Inflammatory macrophage treated with lipopolysaccharide for 1 hour (primary cell): ENCODE measurements at places on chromosomes 12 and 14.

- DNase-seq: no peak
Observed at GRCh38 chr14:104821971-104822608, 21.2 kb downstream of the ZBTB42 start.

DNA sequence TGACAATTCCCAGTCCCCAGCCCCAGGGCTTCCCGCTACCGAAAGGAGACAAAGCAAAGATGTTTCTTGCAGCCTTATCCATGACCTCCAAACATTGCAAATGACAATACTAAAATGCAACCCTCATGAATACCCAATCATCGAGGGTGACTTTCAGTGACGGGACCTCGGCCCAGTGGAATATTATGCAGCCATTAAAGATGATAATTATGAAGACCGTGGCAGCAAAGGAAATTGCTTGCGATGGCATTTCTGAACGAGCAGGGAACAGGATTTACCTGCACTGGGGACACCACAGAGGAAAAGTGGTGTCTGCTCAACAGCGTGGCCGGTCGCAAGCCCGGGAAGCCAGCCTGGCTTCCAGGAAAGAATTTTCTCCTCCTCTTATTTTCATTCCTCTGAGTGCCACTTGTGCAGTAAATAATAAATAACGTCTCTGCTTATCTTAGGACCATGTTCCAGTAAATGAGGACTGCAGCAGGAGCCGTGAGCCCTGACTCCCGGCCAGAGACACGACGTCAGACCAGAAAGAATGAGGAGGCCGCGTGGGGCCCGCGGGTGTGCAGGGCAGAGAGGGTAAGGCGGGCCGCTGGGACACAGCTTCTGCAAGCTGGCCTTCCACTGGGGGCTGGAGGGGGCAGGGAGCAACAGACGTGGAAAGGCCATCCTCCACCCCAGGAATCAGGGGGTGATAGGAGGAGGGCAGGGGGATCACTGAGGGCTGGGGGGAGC, 6.6 kb downstream of the C14orf180 start:
- no peak for DNase-seq

DNA sequence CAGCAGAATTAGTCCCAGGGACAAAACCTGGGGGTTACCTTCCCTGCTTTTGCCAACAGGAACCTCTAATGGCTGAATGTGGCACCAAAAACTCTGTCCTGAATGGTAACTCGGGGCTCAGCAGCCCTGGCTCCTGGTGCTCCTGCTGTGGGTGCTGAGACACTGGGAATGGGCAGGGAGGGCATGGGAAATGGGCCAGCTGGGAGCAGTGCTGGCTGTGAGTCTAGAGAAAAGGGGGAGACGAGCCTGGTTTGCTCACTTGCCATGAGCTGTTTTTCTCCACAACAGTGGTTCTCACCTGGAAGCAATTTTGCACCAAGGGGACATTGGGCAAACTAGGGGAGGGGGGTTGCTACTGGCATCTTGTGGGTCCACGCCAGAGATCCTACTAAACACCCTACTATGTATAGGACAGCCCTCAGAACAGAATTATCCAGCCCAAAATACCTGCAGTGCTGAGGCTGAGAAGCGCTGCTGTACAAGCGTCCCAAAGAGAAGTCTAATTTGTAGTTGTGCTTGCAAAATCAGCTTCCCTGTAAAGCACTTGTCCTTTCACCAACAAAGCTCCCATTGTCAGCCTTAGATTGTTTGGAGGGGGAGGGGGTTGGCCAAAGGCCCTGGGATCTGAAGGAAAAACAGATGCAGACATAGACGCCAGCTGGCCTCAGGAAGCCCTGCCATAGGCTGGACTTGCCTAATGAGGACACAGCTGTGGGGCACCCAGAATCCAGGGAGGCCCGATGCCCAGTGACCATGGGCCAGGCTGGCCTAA, 3.6 kb downstream of the LRRC74A start:
- no peak for DNase-seq

GRCh38 chr14:76782885-76783566, 21.8 kb downstream of the VASH1 start:
- DNase-seq: no peak

- no peak for DNase-seq
Observed at GRCh38 chr12:114817571-114818425, 133.8 kb upstream of the TBX3 start.

GRCh38 chr12:107457362-107457935, 228.2 kb upstream of the PWP1 start:
- DNase-seq: no peak

DNA sequence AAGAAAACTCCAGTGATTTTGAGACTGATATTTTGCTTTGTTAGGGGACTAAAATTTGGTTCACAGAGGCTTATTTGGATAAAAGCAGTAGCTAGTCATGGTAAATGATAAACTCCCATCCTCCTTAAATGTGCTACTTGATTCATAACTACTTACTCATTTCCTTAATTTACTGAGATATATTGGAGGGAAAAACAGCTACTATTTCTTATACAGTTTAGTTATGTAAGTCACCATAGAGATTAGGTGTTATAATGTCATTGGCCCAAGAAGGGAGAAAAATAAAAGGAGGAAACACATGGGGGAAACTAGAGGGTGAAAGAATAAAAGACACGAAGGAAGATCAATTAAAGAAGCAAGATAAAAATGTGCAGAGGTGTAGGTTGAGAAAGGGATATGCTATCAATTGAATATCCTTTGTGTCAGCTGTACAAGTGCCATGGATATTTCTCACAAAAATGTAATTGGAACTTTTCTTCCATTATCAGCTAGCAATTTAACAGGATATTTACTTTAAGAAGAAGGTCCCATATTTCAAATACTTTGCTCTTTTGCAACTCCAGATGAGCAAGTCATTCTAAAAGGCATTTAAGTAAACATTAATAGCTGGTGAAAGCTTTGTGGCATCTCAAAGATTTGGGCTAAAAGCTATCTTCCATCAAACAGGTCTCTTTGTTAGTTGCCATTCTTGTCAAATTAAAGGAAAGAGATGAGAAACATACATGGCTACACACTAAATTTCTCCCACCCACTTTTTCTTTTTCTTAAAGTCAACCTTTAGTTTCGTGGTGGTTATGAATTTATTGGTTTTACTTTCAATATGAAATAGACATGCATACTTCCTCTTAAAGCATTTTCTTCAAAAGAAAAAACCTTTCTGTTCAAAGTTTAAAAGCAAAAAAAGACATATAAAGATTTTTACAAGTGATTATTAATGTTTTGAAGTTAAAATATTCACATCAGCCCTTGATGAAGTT, 439.5 kb downstream of the CCER1 start:
- no peak for DNase-seq

DNA sequence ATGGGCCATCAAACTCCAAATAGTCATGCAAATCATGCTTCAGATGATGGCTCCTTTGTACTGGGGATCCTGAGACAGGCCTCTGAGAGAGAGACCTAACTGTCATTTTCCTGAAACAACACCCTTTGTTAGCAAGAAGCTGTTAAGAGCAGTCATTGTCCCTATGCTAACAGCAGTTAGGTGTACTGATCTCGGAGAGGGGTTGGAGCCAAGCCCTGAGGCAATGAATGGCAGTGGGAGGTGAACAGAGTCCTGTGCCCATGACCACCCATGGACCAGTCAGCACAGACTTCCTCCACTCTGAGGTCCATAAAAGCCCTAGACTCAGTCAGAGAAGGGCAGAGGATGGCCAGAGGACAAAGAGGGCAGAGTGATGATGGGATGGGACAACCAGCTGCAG, 747.6 kb upstream of the LRFN5 start:
- DNase-seq: no peak

- DNase-seq: no peak
Observed at GRCh38 chr12:132530447-132530846, 40.5 kb downstream of the FBRSL1 start.

DNA sequence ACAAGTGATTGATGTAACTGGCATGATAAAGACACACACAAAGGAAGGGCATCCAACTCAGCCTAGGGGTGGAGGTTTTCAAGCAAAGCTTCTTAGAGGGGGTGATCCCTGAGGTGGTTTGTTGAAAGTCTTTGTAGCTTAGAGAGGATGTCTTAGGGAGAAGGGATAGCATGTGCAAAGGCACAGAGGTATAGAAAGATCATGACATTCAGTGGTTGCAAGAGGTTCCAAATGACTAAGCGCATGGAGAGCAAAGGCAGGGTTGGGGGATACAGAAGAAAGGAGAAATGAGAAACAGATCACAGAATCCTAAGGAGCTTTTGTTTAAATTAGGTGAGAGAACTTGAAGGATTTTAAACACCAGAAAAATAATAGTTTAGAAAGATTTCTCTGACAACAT, 5.2 kb upstream of the CCT2 start:
- DNase-seq: no peak

DNA sequence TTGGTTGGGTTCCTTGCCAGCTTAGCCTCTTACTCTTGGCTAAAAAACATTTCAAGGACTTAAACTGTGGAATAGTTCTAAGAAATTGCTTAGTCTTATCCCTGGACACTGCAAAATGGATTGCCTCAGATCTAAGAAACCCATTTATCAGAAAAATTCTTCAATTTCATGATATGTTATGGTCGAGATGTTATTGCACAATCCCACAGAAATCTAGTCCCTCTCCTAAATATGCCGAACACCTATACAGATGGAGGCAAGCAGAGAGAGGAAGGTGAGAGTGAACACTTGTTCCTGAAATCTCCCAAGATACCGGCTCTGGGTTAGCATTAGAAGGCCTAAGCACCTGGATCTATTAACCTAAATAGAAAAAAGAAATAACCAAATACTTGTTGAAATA, 267.2 kb downstream of the PAWR start:
- no peak for DNase-seq

- peak; percentile 68 for DNase-seq
Observed at GRCh38 chr14:68794851-68795596, 2.2 kb upstream of the ZFP36L1 start.

- peak; percentile 34 for DNase-seq
Observed at GRCh38 chr14:31270196-31270772, 62.7 kb upstream of the HECTD1 start.

GRCh38 chr12:66195242-66195641, 6.2 kb downstream of the IRAK3 start:
- DNase-seq: no peak

GRCh38 chr12:42903736-42904135, 314.2 kb upstream of the PRICKLE1 start:
- no peak for DNase-seq

- peak; percentile 84 for DNase-seq
Observed at GRCh38 chr12:52280319-52280795, 5.9 kb downstream of the KRT86 start.

- no peak for DNase-seq
Observed at GRCh38 chr14:63262446-63262845, 56.3 kb downstream of the GPHB5 start.

- no peak for DNase-seq
Observed at GRCh38 chr14:64502887-64503433, 678 bp downstream of the ZBTB25 start.

GRCh38 chr12:14961466-14962152, at the start of gene ARHGDIB:
Gene ARHGDIB (minus strand): TSS chr12:14961601. CDS start chr12:14950712, 10,889 bp downstream.
- DNase-seq: peak; percentile 68

DNA sequence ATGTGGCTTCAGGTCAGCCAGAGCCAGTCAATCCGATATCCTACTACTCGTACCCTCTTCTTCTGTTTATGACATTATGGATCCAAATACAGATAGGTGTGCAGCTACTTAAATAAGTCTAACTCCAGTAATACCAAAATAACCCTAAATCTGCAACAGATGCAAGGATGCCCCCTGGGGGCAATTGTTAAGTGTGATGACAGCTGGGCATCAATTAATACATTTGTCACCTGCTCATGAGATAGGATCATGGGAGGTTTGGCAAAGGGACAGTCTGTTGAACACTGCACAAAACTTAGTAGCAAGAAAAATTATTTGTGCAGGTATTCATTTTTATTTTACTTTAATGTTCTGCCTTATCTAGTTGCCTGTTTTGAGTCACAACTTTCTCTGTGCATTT, 83.2 kb downstream of the SLC38A6 start:
- no peak for DNase-seq

DNA sequence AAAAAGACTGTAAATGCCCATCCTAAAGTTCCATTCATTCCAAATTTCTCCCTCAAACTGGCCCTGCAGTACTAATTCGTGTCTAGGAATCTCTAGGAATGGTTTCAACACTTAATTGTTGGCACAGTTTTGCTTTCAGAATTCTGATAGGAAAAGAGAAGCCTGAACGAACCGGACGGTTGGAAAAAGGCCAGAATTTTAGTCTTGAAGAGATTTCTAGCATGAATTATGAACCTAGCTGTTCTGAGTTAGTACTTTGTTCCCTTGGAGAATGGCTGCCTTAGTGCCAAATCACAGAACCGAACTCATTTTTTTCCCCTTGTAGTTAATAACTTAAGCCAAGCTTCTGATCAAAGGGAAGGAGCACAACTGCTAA, 262.6 kb downstream of the ADAMTS20 start:
- DNase-seq: no peak

- DNase-seq: peak; percentile 10
Observed at GRCh38 chr12:7395950-7396349, 48.0 kb downstream of the CD163L1 start.

- no peak for DNase-seq
Observed at GRCh38 chr14:105446971-105447370, 27.3 kb downstream of the MTA1 start.

- no peak for DNase-seq
Observed at GRCh38 chr14:92619671-92620456, 106.3 kb downstream of the RIN3 start.

- DNase-seq: peak; percentile 31
Observed at GRCh38 chr12:1069846-1070245, 78.8 kb downstream of the ERC1 start.

GRCh38 chr12:118126119-118126757, 9.7 kb upstream of the PEBP1 start:
- DNase-seq: no peak

GRCh38 chr12:131065279-131065678, 111.6 kb downstream of the ADGRD1 start:
- no peak for DNase-seq

DNA sequence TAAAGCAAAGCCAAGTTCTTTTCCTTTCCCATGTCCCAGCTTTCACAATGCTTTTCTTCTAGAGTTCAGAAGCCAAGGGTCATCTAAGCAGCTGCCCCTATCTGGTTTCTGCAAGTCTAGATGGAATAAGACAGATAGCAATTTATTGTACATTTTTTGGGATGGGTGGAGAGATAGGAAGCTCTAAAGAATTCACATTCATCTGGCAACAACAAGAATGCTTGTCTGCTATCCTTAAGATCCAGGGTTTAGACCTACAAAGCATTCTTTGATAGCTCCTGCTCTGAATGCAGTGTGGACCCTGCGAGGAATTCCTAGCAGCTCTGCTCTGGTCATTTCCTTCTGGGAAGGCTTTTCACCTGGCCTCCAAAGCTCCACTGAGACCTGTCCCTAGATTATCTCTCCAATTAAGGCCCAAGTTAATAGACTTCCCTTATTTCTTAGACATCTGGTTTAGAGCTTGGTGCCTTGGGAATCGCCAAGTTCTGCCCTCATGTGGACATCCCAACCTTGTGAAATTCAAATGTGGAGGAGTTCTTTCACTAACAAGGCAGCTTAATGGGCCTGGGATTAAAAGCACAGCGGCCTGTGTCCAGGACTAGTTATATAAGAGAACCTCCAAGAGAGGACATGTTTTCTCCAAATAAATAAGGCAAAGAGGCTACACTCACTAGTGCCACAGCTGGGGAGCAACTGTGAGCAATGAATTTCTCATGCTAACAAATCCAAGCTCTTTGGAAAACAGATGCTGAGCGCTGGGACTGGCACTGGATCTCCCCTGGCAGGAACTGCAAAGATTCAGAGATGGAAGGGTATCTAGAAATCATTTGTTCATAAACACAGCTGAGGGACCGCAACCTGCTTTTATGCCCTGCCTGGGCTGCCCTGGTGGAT, 384.5 kb upstream of the DDHD1 start:
- peak; percentile 2 for DNase-seq

- no peak for DNase-seq
Observed at GRCh38 chr12:52209321-52209720, 17.5 kb upstream of the KRT80 start.
